Stimulated activated CD4-positive, alpha-beta T cell treated with anti-CD3 and anti-CD28 coated beads, Interleukin-1b, Interleukin-23, amount 100 ng/mL, for 24 hours (primary cell): ENCODE measurements at places on chromosomes 2 and 18.
A peak's percentile ranks its signal among the peaks of the same experiment; 100 is the strongest.

DNA sequence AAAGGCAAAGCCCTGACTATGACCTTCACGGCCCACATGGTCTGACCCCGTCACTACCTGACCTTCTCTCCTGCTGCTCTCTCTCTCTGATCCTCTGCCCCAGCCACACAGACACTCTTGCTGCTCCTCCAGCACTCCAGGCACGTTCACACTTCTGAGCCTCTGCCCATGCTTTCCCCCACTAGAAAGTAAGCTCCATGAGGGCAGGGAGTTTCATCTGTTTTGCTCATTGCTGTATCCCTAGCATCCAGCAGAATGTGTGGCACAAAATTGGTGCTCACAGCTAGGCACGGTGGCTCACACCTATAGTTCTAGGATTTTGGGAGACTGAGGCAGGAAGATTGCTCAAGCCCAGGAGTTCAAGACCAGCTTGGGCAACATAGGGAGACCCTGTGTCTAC lies 52.5 kb upstream of the STPG4 start:
- no peak for DNase-seq

GRCh38 chr2:97988722-97989121 lies 7.0 kb downstream of the TMEM131 start:
- DNase-seq: no peak

DNA sequence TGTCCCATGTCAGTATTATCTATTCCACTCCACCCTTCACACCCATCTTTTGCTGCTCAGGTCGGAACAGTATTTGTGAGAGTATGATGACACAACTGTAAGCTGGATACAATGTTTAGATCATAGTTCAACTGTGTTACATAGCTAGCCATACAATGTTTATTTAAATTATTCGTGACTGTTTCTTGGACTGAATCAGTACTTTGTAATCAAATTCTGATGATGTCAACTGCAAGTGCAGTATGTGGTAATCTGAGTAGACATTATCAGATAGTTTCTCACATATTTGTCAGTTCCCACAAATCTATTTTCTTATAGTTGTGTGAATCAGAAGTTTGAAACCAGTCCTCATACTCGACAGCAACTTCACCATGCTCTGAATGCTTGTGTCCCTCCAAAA lies 177.6 kb downstream of the ZNF407 start:
- DNase-seq: no peak

DNA sequence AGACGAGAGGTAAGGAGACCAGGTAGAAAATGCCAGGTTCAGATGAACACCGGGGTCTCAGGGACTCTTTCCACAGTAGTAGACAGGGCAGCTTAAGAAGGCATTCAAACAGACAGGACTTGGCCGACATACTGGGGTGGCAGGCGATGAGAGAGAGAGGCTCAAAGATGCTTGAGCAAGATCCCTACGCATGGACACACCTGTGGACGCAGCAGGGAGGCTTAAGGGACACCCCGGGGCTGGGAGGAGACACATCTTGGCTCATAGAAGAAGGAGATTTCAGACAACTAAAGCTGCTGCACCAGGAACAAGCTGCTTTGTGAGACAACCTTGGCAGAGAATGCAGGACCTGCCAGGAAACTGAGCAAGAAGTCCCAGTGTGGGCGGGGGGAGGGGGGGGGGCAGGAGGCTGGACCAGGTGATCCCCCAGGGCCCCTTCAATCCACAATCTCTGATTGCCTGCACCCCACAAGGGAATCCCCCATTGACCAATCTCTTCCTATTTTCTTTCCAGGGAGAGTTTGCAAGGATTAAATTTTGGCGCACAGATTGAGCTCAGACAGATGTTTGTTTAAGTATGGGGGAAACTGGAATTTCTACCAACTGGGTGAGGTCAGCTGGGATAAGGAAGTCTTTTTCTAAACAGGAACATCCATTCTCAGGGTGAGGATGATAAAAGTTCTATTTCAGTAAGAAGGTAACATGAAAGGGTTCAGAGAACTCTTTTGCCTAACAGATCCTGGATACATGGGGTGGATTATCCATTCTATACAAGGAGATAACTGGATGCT lies 400.7 kb downstream of the NBAS start:
- no peak for DNase-seq

GRCh38 chr2:191051825-191052778 lies 38.1 kb upstream of the STAT1 start:
- DNase-seq: no peak

DNA sequence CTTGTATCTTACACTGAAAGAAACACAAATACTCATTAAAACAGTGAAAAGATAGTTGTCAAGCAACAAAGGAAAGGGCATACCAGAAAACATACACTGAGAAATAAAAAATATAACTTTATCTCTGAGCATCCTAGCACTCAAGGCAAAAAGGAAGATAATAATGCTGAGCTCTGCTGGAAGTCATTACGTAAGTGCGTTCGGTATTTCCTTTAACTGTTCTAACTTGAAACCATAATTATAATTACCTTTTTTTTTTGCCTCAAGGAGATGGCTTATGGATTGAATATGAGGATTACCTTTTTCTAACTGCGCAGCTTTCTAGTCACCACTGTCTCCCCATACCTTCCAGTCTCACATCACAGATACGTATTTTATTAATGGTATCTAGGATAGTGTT lies 308.1 kb downstream of the GBX2 start:
- DNase-seq: no peak

- no peak for DNase-seq
Observed at GRCh38 chr2:41066168-41066567, 614.3 kb upstream of the SLC8A1 start.

DNA sequence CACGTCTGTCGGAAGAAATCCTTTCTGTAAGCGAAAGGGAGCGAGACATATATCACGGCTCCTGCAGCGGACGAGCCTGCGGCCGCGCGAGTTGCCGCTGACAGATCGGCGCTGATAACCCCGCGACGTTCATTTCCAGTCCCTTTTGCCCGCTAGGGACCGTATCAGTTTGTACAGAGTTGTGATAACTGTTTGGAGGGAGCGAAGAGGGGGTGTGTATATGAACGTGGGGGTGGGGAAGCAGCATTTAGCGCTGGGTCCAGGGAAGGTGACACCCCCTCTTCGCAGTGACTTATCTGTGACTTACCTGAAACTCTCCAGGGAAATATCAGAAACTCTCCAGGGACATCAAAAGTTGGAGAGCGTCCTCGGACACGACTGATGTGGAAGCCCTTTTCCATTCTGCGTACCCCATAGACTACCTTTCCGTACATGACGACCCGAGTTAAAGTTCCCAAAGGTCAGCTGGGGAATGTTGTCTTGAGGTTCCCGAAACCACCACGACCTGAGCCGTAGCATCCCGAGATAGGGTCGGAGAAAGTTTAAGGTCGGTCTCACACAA lies 948 bp upstream of the GATA6 start:
- no peak for DNase-seq

- DNase-seq: no peak
Observed at GRCh38 chr2:128446049-128446873, 127.6 kb upstream of the HS6ST1 start.

- no peak for DNase-seq
Observed at GRCh38 chr2:380221-380620, 92.3 kb upstream of the ALKAL2 start.

- DNase-seq: no peak
Observed at GRCh38 chr2:189287982-189288521, 108.5 kb upstream of the COL5A2 start.

DNA sequence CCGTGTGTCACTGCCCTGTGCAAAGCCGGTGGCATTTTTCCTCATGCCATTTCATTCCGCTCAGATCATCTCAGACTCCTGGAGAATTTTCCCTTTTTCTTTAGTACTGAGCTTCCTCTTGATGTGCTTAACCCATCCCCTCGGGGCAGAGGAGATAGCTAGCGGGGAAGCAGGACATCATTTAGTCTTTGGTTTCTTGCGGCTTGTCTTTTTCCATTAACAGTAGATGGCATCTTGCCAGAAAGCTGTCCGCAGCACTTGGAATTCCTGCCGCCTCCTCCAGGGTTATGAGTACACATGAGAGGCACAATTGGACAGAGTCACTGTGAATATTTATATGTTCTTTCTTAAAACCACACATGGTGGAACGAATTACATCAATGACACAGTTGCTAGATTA lies 226.6 kb downstream of the ALPK2 start:
- DNase-seq: no peak

DNA sequence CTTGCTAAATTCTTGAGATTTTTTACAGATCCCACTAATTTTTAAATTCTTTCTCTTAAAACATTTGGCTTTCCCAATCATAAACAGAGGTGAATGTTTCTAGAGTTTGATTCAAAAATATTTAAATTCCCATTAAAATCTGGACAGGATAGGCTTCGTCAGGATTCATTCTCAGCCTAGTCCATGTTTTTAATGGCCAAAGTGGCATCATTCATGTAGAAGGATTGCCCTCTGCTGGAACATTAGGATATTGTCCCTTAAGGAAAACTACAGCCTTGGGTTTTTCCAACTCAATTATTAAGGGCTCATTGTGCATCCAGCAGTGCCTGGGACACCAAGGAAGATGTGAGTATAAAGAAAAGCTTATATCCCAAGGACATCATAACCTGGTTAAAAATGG lies 71.7 kb downstream of the TPGS2 start:
- DNase-seq: no peak

DNA sequence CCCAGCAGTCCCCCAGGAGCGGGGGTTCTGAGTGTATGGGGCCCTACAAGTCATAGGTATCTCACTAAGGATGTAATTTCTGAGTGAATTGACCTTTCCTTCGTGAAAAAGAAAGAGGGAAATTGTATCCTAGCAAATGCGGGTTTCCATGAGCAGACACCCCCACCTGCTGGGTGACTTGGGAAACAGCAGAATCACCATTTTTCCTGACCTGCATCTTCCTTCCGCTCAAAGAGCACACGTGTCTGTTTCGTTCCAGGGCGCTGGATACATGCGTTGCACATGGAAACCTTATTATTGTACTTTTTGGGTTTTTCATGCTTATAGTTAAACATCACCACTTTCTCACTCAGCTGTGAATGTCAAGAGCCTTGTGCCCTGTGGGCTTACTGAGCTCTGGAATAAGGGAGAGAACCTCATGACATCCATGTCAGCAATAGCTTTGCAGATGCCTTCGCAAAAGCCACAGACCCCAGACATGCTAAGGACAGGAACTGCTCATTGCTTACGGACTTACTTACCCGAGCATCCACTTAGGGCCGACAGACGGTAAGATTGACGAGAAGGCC lies 132.8 kb downstream of the TPO start:
- peak; percentile 26 for DNase-seq

DNA sequence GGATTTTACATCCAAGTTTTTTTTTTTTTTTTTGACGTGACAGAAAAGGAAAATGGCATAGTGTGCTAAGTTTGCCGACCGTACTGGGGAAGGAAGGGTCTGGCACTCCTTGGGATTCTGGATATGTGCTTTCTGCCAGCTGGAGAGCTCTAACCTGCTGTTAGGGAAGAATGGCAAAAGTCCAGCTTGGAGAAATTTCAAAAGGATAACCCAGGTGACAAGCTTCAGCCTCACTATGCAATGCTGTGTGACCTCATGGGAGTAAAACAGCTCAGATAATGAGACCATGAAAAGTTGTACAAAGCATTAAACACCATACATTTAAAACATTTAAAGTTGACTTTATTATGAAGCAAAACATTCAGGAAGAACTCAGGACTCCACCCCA lies 10.3 kb upstream of the GPR45 start:
- no peak for DNase-seq

GRCh38 chr2:21452263-21452662 lies 328.5 kb downstream of the TDRD15 start:
- DNase-seq: no peak

DNA sequence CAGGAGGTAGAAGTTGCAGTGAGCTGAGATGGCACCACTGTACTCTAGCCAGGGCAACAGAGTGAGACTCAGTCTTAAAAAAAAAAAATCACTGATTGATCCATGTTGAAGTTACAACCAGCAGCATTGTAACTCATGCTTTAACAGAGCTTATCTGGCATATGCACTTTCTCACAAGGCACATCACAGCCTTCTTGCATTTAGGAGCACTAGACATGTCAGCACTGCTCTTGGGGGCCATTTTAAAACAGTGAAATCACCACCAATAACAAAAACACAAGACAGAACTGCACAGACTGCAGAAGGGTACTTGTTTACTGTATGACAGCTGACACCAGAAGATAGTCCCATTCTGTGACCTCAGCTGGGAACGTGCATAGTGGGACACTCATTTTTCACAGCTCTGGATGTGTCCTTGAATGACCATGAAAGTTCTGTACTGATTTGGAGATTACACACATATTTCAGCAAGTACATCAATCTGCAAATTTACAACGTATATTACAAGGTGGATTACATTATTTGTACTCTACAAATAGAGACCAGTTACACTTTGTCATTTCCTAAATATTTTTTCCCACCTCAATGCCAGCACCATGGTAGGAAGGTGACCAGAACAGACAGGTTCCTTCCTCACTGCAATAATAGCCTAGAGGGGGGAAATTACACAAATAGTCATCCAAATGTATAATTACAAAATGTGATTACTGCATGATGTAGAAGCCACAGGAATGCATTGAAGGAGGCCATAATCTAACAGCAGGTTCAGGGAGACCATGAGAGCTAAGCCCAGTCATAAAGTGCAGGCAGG lies 35.1 kb downstream of the CCBE1 start:
- DNase-seq: no peak

- DNase-seq: no peak
Observed at GRCh38 chr2:30694286-30695055, 112.8 kb downstream of the CAPN13 start.

DNA sequence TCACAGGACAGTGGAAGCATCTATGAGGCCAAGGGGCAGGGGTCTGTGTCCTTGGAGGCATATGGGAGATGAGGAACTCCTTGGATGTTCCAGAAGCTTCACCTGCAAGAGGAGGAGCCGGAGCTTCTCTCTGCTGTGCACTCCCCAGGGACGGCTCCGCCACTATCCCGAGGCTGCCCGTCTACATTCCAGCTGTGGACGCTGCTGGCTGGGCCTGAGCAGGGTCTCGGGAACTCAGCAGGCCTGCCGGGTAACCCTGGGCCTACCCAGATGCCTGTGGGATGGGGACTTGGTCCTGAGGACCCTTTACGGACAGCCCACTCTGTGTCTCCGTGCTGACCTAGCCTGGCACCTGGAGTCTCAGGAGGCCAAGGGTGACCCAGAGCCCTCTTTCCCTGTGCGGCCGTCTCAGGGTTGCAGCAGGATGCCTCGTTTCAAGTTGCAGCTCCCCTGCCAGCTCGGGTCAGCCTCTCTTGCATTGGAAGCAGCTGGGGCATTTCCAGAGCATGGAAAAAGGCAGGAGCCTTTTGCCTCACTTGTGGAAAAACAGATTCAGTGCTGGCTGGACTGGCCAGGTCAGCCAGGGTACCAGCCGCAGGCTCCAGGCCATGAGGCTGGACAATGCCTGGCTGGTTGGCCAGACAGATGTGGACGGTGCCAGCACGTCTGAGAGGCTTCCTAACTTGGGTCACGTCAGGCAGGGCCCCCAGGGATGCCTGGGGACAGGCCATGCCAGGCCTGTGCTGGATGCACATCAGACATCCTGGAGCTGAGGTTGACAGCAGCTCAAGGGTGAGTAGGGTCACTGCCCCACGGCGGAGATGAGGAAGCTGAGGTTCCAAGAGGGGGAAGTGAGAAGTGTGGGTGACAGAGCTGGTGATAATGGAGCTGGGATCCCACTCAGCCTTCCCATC lies 41.5 kb downstream of the SCTR start:
- no peak for DNase-seq
